ENCODE measurements at places on chromosomes 4 and X.

DNA sequence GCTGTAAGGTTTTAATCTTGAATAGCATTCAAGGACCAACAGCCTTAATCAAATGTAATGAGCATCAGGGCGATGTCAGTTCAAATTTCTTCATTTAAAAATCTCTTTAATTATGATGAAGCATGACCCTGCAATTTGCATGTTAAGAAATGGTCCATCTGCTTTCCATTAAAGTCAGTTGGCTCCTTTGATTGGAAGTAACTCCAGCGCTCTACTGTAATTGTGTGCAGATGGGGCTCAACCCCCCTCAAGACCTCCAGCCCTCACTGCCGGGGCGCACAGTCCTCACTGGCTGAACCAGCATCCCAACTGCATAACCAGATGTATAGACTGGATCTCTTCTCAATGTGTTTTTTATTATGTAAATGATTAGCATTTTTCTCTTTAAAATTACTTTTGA lies 126.9 kb downstream of the VCX3B start:
- no peak for DNase-seq

DNA sequence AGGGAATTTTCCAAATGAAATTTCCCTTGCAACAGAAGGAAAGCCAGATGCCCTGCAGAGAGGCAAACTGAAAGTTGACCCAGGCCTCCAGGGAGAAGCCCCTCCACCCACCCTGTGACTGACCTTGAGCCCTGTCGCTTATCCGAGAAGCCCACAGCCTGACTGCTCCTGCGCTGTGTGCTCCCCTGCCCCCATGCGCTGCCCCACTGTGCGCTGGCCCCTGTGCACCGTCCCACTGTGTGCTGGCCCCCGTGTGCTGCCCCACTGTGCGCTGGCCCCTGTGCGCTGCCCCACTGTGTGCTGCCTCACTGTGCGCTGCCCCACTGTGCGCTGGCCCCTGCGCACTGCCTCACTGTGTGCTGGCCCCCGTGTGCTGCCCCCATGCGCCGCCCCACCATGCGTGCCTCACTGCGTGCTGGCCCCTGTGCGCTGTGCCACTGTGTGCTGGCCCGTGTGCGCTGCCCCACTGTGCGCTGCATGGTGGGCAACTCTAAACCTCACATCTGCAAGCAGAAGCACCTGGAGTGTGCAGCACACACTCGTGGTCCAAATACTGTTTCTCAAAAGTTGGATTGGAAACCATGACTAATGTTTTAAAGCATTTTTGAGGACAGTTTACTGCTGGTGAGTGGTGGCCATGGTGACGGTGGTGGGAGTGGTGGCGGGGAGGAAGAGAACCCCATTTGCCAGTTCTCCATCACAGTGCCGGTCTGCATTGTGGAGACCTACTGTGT lies 8.3 kb upstream of the GRPEL1 start:
- DNase-seq: no peak

DNA sequence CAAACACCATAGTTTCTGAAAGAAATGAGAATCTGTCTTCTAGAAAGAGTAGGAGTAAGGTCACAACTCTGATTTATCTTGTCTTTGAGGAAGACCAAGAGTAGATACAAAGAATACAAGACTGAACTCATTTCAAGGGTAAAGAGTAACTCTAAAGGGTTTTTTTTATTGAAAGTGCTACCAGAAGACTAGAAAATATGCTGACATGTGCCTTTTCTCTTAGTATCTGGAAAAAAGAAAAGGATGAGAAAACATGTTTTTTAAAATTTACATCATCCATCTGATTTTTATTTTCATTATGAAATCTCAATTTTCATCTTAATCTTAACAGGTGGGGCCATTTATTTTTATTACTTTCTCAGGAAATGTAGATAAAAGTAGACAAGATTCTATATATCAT lies 43.0 kb downstream of the UNC5C start:
- no peak for DNase-seq

DNA sequence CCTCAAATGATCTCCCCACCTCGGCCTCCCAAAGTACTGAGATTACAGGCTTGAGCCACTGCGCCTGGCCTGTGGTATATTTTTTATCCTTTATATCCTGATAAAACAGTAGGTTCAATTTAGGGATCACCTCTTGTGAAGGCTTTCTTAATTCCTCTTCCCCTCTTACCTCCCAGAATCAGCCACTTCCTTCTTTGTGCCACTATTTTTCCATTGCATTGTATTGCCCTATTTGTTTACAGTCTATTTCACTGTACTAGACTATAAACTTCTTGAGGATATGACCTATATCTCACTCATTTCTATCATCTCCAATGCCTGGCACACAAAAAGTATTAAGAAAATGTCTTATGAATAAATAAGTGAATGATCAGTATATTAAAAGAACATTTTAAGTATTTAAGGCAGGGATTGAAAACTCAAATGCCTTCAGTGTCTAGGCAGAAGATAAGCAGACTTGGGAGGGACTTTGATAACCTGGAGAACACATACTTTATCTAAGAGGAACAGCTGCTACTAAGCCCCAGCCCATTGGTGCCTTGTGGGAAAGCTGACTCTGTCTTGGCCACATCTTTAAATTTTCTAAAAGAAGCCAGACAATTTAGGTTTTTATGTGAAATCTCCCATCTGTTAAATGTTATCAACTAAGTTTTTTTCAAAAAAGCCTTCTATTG lies 82.3 kb upstream of the OGT start:
- no peak for DNase-seq

- no peak for DNase-seq
Measured at GRCh38 chr4:159013692-159014091, 89.2 kb upstream of the RAPGEF2 start.

DNA sequence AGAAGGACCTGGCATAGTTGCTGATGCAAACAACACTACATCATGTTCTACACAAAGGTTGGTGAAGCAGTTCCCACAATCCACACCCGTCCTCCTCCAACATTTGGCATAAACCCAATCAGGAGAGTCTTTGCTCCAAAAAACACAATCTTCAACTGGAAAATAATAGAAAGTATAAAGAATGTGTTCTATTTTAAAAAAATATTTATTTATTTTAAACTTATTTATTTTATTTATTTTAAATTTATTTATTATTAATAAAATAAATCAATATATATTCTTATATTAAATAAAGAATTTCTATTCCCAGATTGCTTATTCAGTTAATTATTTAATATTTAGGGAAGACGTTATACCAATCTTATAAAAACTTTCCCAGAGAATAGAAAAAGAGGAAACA lies 1753.7 kb upstream of the AGA start:
- no peak for DNase-seq

- no peak for DNase-seq
Measured at GRCh38 chr4:1112174-1112820, 1.1 kb downstream of the RNF212 start.

- no peak for DNase-seq
Measured at GRCh38 chr4:172377486-172378140, 564.4 kb downstream of the GALNTL6 start.

GRCh38 chr4:100736641-100737451 lies 219.0 kb upstream of the EMCN start:
- DNase-seq: no peak

DNA sequence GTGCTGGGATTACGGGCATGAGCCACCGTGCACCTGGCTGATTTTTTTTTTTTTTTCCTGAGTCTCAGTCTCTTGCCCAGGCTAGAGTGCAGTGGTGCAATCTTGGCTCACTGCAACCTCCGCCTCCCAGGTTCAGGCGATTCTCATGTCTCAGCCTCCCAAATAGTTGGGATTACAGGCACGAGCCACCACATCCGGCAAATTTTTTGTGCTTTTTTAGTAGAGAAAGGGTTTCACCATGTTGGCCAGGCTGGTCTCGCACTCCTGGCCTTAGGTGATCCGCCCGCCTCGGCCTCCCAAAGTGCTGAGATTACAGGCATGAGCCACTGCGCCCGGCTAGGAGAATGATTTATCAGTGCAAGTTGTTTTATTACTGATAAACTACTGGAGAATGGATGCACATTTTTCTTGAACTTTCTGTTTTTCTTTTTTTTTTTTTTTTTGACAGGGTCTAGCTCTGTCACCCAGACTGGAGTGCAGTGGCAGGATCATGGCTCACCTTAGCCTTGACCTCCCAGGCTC lies 39.7 kb upstream of the DHRSX start:
- DNase-seq: no peak

DNA sequence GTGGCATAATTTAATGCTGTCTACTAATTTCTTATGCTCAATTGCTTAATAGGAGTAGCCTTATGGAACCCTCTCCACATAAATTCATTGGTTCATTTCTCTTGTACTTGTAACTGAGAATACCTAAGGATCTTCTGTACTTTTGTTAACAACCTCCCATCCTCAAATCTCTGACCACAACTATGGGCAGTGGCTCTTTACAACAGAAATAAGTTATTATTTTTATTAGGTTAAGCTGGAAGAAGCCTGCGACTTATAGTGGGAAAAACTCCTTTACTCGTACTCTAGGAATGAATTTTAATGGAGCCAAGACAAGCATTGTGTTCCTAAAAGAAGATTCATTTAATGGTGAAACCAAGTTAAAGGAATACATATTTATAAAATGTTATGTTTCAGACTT lies 337.1 kb upstream of the CTSO start:
- DNase-seq: no peak

DNA sequence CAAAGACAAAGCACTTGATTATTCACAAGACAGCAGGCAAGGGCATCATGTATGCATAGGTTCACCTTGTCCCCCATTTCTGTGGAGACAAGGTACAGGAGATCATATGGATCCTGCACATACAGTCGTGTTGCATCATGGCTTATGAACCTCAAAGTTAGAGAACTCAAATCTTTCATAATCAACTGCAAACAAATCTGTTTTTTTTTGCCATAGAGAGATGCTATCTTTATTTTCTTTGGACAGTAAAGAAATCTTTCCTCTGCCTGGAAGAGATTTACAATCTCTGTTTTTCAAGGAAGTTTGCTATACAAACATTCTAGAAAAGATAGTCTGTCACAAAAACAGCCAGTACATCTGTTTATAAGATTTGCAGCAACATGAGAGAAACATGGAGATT lies 578.8 kb downstream of the ANKRD50 start:
- DNase-seq: no peak

GRCh38 chr4:56764775-56765174 lies 56.7 kb downstream of the SPINK2 start:
- DNase-seq: no peak

DNA sequence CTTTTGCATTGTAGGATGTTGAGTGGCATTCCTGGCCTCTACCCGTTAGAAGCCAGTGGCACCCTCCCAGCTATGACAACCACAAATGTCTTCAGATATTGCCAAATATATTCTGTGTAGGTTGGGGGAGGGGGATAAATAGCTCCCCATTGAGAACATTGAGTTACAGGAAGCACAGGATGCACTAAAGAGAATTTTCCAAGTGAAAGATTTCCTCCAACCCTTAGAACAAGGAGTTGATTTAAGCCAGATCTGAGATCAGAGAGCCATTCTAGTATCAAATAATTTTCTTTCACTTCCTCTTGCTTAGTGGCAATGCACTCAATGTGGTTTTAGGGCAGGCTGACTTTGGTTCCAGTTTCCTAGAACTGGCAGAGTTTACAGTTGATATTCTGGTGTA lies 436.6 kb downstream of the C4orf33 start:
- no peak for DNase-seq

DNA sequence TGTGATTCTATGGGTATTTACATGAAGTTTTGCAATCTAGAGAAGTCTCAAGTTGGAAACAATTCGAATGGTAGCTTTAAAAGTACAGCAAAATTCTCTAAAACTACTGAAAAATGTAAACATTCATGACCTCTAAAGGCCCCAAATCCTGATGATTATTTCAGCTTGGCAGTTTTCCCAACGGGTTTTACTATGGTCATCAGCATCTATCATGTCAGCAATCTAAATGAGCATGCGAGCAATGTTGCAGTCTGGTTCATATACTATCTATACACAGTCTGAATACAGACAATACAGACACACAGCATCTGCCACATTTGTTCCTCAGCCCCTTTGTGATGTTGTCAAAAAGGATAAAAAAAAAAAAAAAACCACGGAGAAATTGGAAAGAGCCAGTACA lies 790.3 kb upstream of the HTR2C start:
- DNase-seq: no peak

GRCh38 chrX:56281789-56282188 lies 49.6 kb downstream of the KLF8 start:
- no peak for DNase-seq

DNA sequence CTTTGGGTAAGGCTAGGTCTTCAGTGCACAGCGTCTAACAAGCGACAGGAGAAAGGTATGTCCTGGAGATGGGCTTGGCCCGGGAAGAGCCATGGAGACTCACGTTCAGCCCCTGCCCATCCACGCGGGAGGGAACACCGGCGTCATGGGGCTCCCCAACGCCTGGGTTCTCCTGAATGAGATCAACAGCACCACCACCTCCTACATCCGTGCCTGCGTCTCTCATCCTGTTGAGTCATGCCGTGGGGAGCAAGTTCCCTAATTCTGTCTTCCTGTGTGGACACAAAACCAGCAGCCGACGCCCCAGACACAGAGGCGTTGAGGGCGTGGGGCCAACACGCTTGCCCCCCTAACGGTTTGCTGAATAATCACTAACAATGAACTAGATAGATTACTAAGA lies 20.1 kb upstream of the IL3RA start:
- DNase-seq: no peak

- DNase-seq: no peak
Measured at GRCh38 chrX:109656774-109657173, 31.8 kb upstream of the KCNE5 start.

- DNase-seq: no peak
Measured at GRCh38 chrX:143165778-143166177, 140.1 kb downstream of the SPANXN4 start.

DNA sequence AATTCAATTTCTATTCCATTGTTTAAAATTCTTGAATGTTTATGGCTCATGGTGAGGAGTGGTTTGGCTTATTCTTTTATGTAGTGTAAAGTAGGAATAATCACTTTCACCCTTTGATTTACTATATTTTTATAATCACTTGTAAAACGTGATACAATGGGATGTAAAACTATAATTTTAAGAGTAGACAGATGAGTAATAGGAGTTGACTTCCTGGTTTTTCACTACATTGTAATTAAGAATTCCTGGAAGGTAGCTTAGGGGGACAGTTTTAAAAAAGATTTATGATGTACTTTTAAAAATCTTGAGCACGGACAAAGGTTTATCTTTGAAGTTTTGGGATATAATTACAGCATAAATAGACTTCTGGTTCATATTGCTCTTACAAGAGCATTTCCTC lies 65.3 kb downstream of the PDGFC start:
- DNase-seq: no peak

- no peak for DNase-seq
Measured at GRCh38 chr4:182325848-182326255, 82.7 kb downstream of the TENM3 start.

DNA sequence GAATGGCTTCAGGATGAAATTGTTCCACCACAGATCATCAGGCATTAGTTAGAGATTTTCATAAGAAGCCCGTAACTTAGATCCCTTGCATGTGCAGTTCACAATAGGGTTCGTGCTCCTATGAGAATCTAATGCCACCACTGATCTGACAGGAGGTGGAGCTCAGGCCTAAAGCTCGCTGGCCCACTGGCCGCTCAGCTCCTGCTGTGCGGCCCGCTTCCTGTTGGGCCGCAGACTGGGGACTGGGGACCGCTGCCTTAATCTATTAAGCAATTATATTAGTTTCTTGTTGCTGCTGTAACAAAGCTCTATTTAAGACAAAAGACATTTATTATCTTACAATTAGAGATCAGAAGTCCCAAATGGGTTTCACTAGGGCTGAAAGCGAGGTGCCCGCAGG lies 205.6 kb downstream of the LARP7 start:
- no peak for DNase-seq

Data from activated CD4-positive, CD25-positive, alpha-beta regulatory T cell treated with anti-CD3 and anti-CD28 coated beads, Interleukin-2, amount 50 U/mL, for 16 hours (primary cell).